ENCODE measurements at places on chromosomes 11 and 22.

DNA sequence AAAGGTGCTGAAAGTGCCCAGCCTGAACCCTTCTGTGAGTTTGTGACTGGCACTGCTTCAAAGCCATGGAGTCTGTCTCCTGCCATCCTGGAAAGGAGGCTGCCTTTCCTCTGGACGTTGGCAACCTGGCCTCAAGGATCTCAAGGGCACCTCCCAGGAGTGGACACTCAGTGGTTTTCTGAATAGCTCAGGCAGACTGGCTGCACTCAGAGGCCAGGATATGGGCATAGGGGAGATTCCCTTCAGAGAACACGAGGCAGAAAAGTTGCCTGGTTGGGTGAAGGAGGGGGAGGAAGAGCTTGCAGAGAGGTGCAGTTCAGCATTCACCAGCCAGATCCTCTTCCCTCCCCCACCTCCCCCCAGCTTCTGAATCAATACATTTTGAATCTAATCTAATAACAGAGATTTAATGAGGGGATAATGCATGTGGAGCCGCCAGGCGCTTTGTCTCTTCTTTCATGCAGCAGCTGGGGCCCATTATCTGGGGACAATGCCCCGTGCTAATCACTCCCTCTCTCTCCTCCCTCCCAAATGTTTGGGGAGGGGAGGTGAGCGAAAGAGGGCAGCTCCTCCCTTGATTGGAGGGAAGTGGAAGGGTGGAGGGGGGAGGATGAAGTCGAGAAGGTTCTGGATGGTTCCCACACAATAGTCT, 17.7 kb downstream of the HTR3A start:
- no peak for DNase-seq

- DNase-seq, result no peak
These were observed 271.1 kb downstream of the BUD13 start for GRCh38 chr11:116501728-116502127.

GRCh38 chr11:63590024-63590788, 24.0 kb downstream of the PLAAT3 start:
- no peak for DNase-seq

- DNase-seq, result no peak
These were observed 6.9 kb downstream of the BARX2 start for GRCh38 chr11:129382583-129382982.

DNA sequence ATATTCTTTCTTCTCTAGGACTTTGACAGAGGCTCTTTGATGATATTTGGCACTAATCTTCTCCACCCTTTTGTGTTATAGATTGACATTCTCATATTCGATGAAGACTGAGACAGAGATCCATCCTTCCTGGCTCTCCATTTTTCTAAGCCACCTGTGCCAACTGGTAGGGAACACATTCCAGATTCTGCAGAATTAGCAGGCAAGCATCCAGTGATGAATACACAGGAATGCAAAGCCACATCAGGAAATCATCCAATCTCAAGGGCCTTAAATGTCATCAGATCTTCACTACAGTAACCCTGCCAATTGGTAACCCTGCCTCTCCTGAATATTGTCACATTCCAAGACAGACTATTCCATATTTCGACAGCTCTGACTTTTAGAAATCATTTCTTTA, 718.4 kb upstream of the API5 start:
- no peak for DNase-seq

- DNase-seq, result no peak
These were observed 20.4 kb downstream of the LGR4 start for GRCh38 chr11:27452147-27452546.

All from stimulated activated CD4-positive, alpha-beta T cell treated with anti-CD3 and anti-CD28 coated beads, Interleukin-4, amount 100 ng/mL, for 4 hours (primary cell).